ENCODE measurements at places on chromosomes 4 and X.

- DNase-seq = no peak
Observed at GRCh38 chr4:7867701-7868435, 71.8 kb downstream of the AFAP1 start.

GRCh38 chrX:69237236-69237635 lies 72.0 kb upstream of the PJA1 start:
- DNase-seq = no peak

- no peak for DNase-seq
Observed at GRCh38 chr4:169716677-169717076, 41.1 kb downstream of the HPF1 start.

DNA sequence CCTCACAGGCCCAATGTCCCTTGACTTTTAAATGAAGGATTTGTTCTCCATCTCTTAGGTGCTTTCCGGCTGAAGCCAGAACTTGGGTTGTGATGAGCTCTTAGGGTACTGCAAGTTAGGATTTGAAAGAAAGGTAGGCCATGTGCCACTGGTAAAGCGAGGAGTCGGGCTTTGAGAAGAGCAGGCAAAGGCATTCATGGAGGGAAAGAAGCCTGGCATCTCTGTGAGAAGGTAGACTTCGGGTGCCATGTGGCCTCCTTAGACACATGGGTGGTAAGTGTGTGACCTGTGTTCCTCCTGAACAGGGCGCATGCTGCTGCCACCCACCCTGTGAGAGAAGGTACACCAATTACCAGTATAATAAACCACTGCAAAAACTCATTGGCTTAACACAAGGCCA lies 102.9 kb downstream of the GATB start:
- no peak for DNase-seq

Measured in activated CD4-positive, alpha-beta T cell treated with anti-CD3 and anti-CD28 coated beads, Interleukin-2, amount 50 U/mL, for 24 hours (primary cell).